ENCODE measurements at places on chromosomes 6 and 20. TPM values are rescaled to one million over a fixed set of nuclear protein-coding genes. Genes with fewer than 3 reads are reported as not detected.

The XKR7 gene
- not detected for total RNA-seq

The ANKRD60 gene
- total RNA-seq, result not detected

The GSTA3 gene
- not detected for total RNA-seq

The TLDC2 gene
- not detected for total RNA-seq

The CCM2L gene
- 16.7 TPM for total RNA-seq

The LPIN3 gene
- 0.65 TPM for total RNA-seq

The MEP1A gene
- not detected for total RNA-seq

The CST4 gene
- not detected for total RNA-seq

The KIF25 gene
- total RNA-seq, result not detected

The BANF2 gene
- total RNA-seq, result not detected

The ZNF165 gene
- total RNA-seq, result 0.67 TPM

The DYNLT2 gene
- total RNA-seq, result 0.98 TPM

The GNAS-AS1 gene
- 0.10 TPM for total RNA-seq

The SMPDL3A gene
- total RNA-seq, result 6.4 TPM

The TCF15 gene
- total RNA-seq, result 0.65 TPM

The RAET1L gene
- total RNA-seq, result not detected

The ZC2HC1B gene
- total RNA-seq, result not detected

The SLA2 gene
- not detected for total RNA-seq

Measured in vein endothelial cell (primary cell).